ENCODE measurements at places on chromosomes 7 and 10.
A peak's percentile ranks its signal among the peaks of the same experiment; 100 is the strongest.

- DNase-seq, result no peak
Measured at GRCh38 chr10:130128062-130128781, 8.0 kb upstream of the GLRX3 start.

DNA sequence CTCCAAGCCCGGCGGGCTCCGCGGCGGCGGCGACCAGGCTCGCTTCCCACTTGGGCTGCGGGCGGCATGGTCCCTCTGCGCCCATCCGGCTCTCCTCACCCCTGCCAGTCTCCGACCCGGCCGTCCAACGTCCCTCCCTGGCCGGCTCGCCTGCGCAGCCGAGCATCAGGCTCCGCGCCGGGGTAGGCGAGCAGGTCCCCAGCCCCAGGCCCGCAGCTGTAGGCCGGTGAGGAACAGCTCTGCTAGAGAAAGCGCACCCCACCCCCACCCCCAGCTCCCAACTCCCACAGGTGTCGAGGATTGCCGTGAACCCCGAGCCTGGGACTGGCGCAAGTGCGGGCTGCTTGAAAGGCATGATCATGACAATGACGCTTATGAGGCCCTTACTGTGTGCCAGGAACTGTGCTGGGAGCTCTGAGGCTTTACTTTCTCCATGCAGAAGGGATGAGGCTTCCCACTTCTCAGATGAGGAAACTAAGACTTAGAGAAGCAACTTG is 20.8 kb upstream of the PAX2 start:
- no peak for DNase-seq

DNA sequence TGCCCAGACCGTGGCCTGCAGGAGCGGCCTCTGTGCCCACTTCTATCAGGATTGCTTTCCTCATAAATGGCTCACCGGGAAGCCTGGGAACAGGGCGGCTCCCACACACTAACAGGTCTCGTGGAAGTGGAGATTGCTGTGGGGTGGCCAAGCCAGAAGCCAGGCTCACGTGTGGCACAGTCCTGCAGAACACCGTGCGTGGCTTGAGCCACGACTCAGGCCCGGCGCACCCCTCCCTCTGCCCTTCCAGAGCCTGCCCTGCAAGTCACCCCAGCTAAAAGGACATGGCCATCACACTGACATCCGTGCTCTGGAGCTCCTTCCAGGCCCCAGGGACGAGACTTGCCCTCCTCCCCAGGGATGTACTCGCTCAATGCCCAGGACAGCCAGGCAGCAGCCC is 7.0 kb downstream of the GPER1 start:
- DNase-seq, result no peak

- DNase-seq, result no peak
Measured at GRCh38 chr7:24727154-24728120, 29.8 kb downstream of the GSDME start.

DNA sequence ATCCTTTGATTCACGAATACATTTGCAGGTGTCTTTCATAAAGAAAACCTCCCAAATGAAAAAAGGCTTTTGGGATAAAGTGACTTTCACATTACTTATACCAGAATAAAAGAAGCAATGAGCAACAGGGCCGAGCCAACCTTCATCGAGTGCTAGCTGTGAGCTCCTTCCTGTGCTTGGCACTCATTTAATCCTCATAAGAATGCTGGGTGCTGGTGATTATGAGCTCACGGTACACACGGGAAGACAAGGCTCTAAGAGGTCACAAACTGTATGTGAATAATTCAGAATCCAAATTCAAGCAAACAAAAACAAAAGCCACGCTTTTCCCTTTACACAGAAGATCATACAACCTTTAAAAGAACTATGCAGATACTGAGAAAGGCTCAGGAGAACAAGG is 156.2 kb downstream of the COBL start:
- no peak for DNase-seq

GRCh38 chr7:99033765-99034164 is 110.1 kb downstream of the SMURF1 start:
- DNase-seq, result no peak

- DNase-seq, result no peak
Measured at GRCh38 chr7:118844748-118845147, 620.2 kb downstream of the ANKRD7 start.

DNA sequence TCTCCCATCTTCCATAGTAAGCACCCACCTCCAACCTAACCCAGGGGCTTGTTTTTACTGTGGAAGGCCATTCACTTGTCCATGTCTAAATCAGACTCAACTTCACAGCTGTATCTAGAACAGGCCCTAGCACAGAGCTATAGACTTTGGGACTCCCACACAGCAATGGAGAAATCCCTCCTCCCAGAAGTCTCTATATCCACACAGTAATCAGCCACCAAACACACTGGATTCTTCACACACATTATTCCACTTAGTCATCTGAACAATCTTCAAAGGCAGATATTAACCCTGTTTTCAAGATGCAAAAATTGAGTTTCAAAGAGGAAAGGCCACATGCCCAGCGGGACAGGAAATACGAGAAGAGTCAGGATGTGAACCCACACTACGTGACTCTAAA is 81.8 kb downstream of the MALSU1 start:
- no peak for DNase-seq

- no peak for DNase-seq
Measured at GRCh38 chr7:142806022-142806356, 35.2 kb downstream of the PRSS2 start.

DNA sequence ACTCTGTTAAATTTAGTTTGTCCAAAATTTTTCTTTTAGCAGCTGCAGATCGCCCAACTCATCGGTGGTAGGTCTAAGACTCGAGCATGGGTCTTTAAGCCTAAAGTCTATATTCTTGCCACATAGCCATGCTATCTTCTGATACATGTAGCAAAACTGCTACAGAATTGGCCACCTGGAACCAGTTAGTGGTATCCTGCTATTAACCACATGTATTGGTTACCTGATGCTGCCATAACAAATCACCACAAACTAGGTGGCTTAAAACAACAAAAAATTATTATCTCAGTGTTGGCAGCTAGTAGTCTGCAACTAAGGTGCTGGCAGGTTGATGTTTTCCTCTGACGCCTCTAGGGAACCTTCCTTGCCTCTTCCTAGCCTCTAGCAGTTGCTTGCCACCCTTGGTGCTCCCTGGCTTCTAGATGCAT is 96.7 kb upstream of the PIK3CG start:
- peak; percentile 20 for DNase-seq

- no peak for DNase-seq
Measured at GRCh38 chr7:40541336-40541735, 406.5 kb downstream of the SUGCT start.

DNA sequence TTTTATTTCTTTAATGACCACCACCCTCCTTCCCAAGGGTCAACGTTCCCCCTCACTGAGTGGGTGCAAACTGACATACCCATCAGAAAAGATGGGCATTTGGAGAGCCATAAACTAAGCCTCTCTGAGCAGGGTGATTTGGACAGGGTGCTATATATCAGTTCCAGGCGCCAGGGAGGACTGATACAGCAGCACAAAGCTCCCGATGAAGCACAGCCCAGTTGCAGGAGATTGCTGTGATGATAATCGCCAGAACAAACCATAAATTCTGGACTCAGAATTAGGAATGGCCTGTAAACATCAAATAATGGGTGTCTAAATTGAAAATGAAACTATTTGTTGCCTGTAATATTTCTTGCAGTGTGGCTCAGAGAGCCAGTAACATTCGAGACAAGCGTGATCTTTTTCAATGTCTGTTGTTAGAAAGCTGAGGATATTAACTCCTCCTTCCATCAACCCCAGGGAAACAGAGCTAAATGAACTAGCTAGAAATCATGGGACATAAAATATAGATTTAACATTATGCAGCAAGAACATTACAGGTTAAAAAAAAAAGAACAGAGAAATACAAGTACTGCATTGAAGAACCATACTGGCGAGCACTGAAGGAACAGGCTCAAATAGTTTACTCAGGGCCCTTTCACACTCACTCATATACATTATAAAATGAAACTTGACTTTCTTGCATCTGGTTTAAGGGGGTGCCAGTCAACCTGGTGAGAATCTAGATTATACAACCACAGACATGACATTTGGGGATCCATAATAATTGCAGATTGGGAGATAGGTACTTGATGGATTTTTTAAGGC is 137.5 kb upstream of the LRRTM3 start:
- DNase-seq, result no peak

DNA sequence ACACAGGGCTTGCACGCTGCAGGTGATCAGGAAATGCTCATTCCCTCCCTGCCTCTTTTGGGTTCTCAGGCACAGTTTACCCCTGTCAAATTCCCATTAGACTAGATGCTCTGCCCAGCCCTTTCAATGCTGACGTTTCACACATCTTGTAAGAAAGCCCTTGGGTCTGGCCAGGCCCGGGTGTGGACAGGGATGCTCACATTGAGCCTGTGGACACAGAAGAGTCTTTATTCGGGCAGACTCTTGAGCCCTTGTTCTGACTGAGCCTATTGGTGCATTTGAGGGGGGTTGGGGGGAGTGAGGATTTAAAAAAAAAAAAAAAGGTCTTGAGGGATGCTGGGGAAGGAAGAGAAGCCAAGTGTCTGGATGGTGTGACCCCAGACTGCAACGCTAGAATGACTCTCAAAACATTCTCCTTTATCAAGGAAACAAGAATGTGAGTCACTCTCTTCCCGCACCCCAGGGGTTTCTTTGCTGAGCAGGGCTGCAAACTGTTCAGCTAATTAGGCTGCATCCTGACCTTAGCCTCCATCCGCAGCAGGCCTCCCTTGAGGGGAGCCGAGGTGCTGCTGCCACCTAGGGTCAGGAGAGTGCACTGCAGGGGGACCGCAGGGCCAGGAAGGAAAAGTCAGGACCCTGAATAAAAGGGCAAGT is 53.6 kb upstream of the TMEM72 start:
- peak; percentile 49 for DNase-seq

DNA sequence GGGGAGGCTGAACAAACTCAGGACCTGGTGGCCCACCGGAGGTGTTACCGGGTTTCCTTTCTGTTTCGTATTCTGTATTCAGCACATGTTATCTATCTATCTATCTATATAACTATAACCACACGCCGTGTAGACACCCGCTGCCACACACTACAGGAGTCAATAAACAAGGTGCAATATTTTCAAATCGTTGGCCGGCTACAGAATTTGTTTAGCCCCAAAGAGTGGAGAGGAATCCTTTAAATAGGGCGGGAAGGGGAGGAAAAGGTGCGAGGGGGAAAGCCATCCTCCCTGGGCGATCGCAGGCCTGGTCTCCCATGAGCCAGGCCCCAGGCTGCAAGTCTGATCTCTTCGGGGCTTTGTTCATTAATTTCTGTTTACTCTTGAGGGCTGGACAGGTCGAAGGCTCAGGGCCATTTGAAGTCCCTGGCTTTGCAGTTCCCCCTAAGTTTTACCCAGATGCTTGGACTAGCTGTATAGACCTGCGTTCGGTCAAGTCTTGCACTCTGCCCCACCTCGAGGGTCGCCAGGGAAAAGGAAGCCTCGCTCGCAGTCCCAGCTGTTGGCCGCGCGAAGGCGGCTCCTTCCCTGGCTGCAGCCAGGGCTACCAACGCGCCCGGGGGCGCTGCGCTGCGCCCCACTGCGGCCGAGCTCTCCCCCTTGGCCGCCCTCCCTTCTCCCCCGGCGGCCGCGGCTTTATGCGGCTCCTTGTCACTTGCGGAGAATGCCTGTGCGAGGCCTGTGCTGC is 3.8 kb downstream of the NKX2-3 start:
- no peak for DNase-seq

DNA sequence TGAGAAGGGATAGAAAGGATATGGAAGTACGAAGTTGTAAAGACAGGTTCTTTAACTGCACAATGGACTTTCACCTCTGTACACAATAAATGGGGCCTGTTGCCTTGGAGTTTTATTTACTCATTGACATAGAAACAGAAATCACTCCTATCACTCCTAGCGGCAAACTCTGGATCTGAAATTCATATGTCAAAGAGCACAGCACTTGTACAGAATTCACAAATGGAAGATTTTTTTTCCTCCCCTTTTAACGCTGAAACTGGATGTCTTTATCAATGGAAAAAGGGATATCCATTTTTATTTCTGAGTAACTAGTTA is 18.2 kb downstream of the NT5C3A start:
- no peak for DNase-seq

- no peak for DNase-seq
Measured at GRCh38 chr10:1860351-1860750, 123.0 kb upstream of the ADARB2 start.

DNA sequence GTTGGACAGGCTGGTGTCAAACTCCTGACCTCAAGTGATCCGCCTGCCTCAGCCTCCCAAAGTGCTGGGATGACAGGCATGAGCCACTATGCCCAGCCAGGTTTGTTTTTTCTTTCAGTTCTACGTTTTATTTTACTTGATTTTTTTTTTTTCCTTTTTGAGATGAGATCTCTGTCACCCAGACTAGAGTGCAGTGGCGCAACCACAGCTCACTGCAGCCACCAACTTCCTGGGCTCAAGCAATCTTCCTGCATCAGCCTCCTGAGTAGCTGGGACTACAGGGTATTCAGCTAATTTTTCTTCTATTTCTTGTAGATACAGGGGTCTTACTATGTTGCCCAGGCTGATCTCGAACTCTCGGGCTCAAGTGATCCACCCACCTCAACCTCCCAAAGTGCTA is 24.3 kb downstream of the GDI2 start:
- no peak for DNase-seq

DNA sequence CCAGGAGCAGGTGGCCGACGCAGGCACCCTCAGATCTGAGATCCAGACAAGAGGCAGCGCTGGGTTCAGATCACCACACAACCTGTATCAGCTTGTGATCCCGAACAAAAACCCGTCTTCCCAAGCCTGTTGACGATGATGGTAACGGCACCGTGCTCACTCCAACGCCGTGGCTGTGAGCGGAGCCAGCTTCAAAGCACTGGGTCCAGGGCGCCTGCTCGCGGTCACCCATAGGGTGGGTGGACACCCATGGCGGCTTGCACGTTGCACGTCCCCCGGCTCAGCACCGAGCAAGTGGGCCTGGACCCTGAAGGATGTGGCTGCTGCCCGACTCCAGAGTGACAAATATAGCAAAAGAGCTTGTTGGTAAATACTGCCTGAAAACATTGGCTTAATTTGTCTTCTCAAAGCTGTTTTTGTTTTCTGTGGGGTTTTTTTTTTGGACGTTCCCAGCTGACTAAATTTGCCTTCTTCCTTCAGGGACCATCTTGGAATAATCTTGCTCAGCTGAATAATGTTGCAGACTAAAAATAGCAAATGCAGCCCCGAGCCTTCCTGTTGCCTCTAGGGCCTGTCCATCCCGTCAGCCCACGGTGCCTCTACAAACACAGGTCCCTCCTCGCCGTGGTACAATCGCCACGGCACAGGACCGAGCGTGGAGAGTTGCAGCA is 41.0 kb downstream of the FOXK1 start:
- no peak for DNase-seq

- DNase-seq, result no peak
Measured at GRCh38 chr7:136074843-136075242, 97.7 kb upstream of the MTPN start.

DNA sequence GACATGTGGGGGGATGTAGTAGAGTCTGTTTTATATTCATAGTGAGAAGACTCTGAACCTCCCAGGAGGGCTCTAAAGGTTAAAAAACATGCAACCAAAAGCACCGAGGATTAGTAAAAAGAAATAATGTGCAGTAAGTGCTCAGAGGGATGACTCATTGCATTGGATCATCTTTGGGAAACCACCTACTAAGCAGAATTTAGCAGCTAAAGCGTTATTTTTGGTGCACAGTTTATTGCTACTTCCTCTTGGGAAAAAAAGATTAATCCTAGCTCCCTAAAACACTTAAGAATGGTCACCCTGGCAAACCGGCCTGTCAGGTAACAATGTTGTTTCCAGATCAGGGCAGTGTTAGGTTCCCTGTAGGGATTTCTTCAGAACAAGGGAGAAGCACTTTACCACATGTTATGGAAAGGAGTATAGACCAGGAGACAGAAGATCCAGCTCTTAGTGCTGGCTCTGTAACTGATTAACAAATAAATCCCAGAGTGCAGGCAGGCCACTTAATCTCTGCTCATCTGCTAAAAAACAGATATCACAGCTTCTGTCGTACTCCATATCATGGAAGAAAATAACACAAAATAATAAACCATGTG is 44.8 kb upstream of the FAM133B start:
- peak; percentile 84 for DNase-seq

Measured in ACHN (cell line).